Astrocyte (in vitro differentiated cells and primary cell): ENCODE measurements at places on chromosomes 2 and 18. TPM values are rescaled to one million over a fixed set of nuclear protein-coding genes. Genes with fewer than 3 reads are reported as not detected.

DNA sequence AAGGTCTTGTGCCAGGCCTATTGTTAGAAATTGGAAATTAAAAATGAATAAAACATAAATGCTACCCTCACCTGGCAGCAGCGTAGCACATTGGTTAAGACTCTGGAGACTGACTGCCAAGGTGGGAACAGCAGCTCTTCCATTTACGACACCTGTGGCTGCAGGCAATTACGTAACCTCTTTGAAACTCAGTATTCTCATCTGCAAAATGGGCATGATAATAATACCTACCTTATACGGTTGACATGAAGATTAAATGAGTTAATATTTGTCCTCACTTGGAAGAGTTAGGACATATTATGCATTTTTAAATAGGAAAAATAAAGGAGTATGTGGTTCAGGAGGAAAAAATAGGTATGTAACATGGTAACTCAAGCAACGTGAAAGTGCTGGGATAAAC is 279.3 kb upstream of the NCKAP5 start:
- no peak overlapping the region for H3K27ac ChIP-seq
- H3K4me1 ChIP-seq: peaks cover 7% of the 10 kb centered on the region
- DNase-seq: no peak
- no peaks in the 10 kb centered on the region for H3K36me3 ChIP-seq

GRCh38 chr2:105580870-105581554 is 163.7 kb upstream of the NCK2 start:
- no peaks in the 10 kb centered on the region for H3K36me3 ChIP-seq
- H3K4me1 ChIP-seq: peaks cover 4% of the 10 kb centered on the region
- DNase-seq: no peak
- H3K27ac ChIP-seq: no peak overlapping the region
- no peaks in the 10 kb centered on the region for H3K27me3 ChIP-seq

DNA sequence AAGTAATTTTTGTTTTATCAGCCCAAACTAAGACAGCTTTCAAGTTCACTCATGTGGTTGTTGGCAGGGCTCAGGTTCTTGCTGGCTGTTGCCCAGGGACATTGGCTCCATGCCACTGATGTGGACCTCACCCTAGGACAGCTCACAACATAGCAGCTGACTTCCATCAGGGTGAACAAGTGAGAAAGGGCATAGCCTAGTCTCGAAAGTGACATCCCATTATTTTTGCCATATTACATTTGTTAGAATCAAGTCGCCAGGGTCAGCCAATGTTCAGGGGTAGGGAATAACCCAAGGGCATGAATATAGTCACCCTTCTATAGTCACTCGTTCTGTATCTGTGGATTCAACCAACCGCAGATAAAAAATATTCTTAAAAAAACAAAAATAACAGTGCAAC is 10.7 kb upstream of the CWC22 start:
- H3K36me3 ChIP-seq: no peaks in the 10 kb centered on the region
- DNase-seq: peak; percentile 23
- no peaks in the 10 kb centered on the region for H3K27me3 ChIP-seq

- peak; percentile 18 for DNase-seq
- no peaks in the 10 kb centered on the region for H3K27me3 ChIP-seq
- H3K4me3 ChIP-seq: no peak overlapping the region
- no peak overlapping the region for H3K27ac ChIP-seq
- no peaks in the 10 kb centered on the region for H3K4me1 ChIP-seq
- H3K36me3 ChIP-seq: no peaks in the 10 kb centered on the region
These were observed 25.0 kb downstream of the SERPINB8 start for GRCh38 chr18:63994783-63995399.

DNA sequence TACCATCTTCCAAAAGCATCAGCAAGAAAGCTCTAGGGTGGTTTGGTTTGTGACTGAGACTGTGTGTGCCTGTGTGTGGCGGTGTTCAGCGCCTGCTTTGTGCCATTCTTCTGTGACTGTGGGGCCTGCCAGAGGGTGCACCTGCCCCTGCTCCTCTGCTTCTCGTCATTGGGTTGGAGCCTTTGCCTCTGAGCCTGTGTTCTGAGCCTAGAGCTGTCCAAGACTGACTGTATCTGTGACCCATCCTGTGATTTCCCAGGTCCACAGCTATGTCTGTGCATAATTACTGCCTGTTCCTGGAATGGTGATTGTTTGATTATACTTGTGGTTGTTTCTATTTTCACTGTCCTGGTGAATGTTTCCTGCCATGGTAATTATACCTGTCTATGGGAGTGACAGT is 57.1 kb upstream of the KLHL29 start:
- no peak for DNase-seq
- no peak overlapping the region for H3K27ac ChIP-seq
- no peaks in the 10 kb centered on the region for H3K4me1 ChIP-seq
- no peaks in the 10 kb centered on the region for H3K36me3 ChIP-seq

Gene AQP4
- 0.22 TPM in 1 of 2 replicates, not detected in the other for total RNA-seq

DNA sequence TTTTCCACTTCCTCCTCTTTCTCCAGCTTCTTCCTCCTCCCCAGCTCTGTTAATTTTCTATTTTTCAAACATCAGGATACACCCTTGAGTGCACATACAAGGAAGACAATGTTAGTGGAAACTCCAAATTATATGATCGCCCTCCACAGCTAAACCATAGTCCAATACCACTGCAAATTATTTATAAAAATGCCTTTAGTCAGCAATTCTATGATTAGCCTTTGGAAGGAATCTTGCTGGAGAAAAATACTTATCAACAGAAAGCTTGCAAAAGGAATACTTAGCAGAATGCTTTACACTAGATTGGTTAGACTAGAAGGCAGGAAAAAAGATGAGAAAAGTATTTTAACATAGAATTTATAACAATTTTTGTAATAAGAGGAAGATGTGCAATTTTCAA is 178.9 kb downstream of the FAM124B start:
- no peak overlapping the region for H3K4me3 ChIP-seq
- no peak for DNase-seq
- H3K4me1 ChIP-seq: peaks cover 18% of the 10 kb centered on the region
- H3K36me3 ChIP-seq: no peaks in the 10 kb centered on the region
- no peaks in the 10 kb centered on the region for H3K27me3 ChIP-seq

GRCh38 chr2:111219734-111220505 is 99.2 kb downstream of the BCL2L11 start:
- H3K27ac ChIP-seq: peak overlapping the region; percentile 17
- H3K36me3 ChIP-seq: no peaks in the 10 kb centered on the region
- no peaks in the 10 kb centered on the region for H3K27me3 ChIP-seq

Gene PTH2R
- not detected in 2 replicates for total RNA-seq

DNA sequence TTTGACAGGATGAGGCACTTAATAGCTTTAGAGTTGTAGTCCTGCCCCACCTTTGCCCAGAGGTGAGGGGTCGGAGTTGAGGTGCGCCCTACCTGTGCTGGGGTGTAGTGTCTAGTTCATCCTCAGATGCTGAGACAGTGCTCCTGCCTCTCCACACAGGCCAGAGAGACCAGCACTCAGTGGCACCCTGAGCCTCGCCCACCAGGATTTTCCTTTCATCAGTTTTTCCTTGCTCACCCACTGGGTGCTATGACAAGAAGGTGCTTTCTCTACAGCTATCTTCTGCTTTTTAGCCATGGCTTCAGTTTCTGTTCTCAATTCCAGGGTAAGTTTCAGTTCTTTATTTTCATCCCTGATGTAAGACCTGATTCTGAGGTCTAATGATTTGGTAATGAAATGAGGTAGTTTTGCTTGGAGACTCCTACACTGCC is 16.8 kb upstream of the TMEM131 start:
- peaks cover 3% of the 10 kb centered on the region for H3K4me1 ChIP-seq
- H3K27ac ChIP-seq: no peak overlapping the region
- H3K27me3 ChIP-seq: no peaks in the 10 kb centered on the region
- no peak overlapping the region for H3K4me3 ChIP-seq
- H3K36me3 ChIP-seq: no peaks in the 10 kb centered on the region

Gene ZC3H6
- 3.9 and 7.4 TPM in 2 replicates for total RNA-seq

Gene LRP2
- 0.79 and 1.00 TPM in 2 replicates for total RNA-seq

Gene CRYBA2
- not detected in 2 replicates for total RNA-seq

GRCh38 chr2:88574445-88574844 is 52.8 kb downstream of the EIF2AK3 start:
- no peak overlapping the region for H3K27ac ChIP-seq
- DNase-seq: no peak
- no peaks in the 10 kb centered on the region for H3K27me3 ChIP-seq
- H3K4me1 ChIP-seq: no peaks in the 10 kb centered on the region
- H3K4me3 ChIP-seq: no peak overlapping the region

DNA sequence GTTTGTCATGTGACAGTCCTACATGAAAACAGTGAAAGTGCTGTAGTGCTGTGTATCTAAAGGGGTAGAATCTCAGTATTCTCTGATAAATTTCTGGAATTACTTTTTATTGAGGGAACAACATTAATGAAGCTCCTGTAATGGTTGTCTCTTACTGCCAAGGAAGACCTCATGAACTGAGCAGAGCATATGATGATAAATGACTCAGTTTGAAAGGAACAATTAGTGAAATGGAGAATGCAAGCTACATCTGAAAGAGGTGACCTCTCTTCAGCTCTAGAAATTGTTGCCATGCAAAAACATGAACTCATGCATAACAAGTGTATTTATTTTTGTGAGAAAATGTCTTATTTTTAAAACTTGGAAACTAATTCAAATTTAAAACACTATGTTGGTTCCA is 93.6 kb downstream of the SCN9A start:
- H3K36me3 ChIP-seq: peaks cover 8% of the 10 kb centered on the region
- H3K27ac ChIP-seq: no peak overlapping the region
- H3K4me1 ChIP-seq: no peaks in the 10 kb centered on the region
- H3K4me3 ChIP-seq: no peak overlapping the region
- no peak for DNase-seq

DNA sequence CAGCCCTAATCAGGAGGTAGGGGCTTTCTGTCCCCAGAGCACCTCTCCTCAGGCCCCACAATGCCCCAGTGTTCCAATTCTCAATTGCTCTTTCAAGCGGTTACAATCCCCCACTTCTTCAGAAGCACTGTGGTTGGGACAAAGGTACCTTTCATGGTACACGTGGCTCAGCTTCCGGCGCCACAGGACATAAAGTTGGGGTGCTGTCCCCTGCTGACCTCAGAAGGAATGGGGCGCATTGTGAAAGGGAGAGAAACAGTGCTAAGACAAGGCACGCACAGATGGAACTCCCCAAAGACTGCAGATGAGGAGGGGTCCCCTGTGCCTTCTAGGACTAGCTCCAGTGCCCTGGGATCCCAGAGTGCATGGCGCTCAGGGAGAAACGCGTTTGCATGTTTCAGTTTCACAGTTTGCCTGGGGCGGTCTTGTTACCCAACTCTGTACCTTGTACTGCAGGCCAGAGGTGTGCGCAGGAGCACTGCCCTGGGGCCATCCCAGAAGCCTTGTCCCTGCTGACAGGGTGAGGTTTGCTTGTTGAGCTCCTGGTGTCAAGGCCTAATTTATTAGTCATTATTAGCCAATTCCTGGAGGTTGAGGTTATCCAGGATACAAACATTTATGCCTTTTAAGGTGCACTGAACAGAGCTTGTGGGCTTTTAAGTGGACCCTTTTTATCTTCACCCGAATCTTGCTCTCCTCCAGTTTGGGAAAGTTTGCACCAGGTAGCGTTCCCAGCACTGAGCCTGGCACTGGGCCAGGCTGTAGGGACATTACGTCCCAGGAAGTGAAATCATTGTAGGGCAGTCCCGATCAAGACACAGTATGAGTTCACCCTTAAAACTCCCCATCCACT is 7.6 kb downstream of the CNDP1 start:
- no peak for DNase-seq
- H3K36me3 ChIP-seq: no peaks in the 10 kb centered on the region
- no peak overlapping the region for H3K4me3 ChIP-seq
- H3K27me3 ChIP-seq: peaks cover 2% of the 10 kb centered on the region
- H3K27ac ChIP-seq: no peak overlapping the region

Gene TLX2
- total RNA-seq: not detected in 2 replicates

Gene NT5C1B
- not detected in 2 replicates for total RNA-seq

DNA sequence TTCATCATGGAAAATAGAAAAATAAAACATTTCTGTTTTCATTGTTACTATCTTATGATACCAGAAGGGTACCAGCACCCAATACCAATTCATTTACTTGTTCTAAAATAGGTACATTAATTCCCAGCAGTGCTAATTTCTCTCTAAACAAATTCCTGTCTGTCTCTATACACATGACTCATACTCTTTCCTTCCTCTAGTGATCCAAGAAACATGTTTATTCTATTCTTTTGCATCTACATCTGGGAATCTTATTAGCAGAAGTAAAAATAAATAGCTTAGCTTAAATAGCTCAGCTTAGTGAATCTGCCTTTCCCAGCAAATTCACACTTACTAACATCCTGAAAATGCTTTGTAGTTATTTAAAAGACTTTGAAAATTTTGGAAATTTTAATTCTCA is 84.5 kb upstream of the MAPRE2 start:
- peaks cover 8% of the 10 kb centered on the region for H3K4me1 ChIP-seq
- no peak overlapping the region for H3K27ac ChIP-seq
- no peaks in the 10 kb centered on the region for H3K27me3 ChIP-seq
- peak; percentile 61 for DNase-seq

DNA sequence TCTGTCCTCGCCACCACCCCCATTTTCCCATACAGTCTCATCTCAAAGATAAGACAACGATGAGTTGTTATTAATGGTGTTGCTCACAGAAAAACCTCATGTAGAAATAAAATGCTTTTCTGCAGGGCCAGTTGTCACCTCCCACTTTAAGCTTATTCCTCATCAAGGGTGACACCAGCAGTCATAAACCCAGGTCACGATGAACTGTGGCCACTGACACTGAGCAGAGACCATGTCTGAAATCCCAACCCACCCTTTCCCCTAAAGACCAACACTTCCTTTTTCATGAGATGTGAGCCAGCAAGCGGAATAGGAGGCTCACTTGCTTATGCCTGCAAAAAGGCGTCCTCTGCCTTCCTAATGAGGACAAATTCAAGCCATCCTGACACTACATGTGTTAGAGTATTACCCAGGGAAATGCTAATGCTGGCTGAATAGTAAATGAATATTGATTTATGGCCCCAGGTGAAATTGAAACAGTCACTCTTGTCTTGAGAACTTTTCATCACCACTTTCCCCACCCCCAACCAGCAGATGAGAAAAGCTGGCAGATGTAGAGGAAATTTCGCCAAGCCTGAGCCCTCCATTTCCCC is 228.4 kb downstream of the MGAT5 start:
- H3K36me3 ChIP-seq: no peaks in the 10 kb centered on the region
- H3K4me3 ChIP-seq: no peak overlapping the region
- no peak for DNase-seq
- H3K4me1 ChIP-seq: no peaks in the 10 kb centered on the region
- H3K27me3 ChIP-seq: no peaks in the 10 kb centered on the region

DNA sequence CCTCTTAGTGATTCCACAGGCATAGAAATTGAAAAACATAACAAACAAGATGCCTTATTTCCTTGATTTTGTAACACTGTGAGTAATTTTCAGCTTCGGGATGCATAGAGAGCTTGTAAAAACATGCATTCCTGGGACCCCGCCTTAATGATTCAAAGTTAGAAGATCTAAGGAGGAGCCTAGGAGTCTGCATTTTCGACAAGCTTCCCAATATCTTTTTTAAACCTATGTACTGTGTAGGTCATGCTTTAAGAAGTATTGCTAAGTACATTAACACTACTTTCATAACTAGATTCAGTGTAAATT is 109.8 kb upstream of the ZNF516 start:
- peaks cover 6% of the 10 kb centered on the region for H3K27me3 ChIP-seq
- no peak for DNase-seq
- no peaks in the 10 kb centered on the region for H3K36me3 ChIP-seq

Gene COL6A3
- total RNA-seq: 200 and 560 TPM in 2 replicates

GRCh38 chr2:215812966-215813365 is 200.4 kb downstream of the MREG start:
- DNase-seq: peak; percentile 85
- H3K27ac ChIP-seq: no peak overlapping the region
- H3K36me3 ChIP-seq: no peaks in the 10 kb centered on the region

Gene MARCHF4
- total RNA-seq: 28.1 and 42.8 TPM in 2 replicates

- no peaks in the 10 kb centered on the region for H3K27me3 ChIP-seq
- H3K27ac ChIP-seq: no peak overlapping the region
- H3K36me3 ChIP-seq: no peaks in the 10 kb centered on the region
- no peak overlapping the region for H3K4me3 ChIP-seq
- H3K4me1 ChIP-seq: no peaks in the 10 kb centered on the region
These were observed 330.0 kb upstream of the SLC14A2 start for GRCh38 chr18:45285251-45285650.

Gene REG1B
- not detected in 2 replicates for total RNA-seq
